Brain pericyte (primary cell): ENCODE measurements at places on chromosomes 16 and 17.

GRCh38 chr16:10065019-10065418 is 117.2 kb downstream of the GRIN2A start:
- no peak for DNase-seq

- DNase-seq = no peak
Observed at GRCh38 chr17:57502811-57503241, 242.3 kb downstream of the CCDC182 start.

DNA sequence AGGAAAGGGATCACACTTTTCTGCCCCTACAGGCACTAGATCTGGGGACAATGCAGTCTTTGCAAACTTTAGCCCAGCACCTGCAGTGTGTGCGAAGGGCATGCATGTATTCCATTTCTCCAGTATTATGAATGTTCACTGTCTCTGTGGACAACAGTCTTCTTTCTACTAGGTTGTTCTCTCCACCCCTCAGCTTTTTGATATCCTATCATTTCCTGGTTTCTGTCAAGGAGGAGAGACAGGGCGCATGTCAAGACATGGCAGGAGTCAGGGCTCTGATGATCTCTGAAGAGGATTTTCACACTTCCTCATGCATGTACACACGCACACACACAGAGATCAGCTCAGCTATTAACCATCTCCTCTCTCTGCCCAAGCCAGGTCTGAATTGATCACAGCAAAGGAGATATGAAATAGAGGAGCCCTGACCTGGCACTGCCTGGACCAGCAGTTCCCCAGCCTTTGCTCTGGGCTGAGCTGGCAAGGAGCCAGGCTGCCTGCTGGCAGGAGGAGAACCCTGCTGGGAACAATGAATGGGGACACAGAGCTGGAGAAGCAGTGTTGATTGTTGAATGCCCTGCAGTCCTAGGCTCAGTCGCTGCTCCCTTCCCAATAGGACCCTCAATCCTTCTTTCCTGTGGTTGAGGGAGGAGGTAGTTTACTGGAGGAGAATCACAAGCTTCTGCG is 2.6 kb downstream of the GPR179 start:
- no peak for DNase-seq

- no peak for DNase-seq
Observed at GRCh38 chr16:1781758-1782407, 488 bp downstream of the SPSB3 start.

DNA sequence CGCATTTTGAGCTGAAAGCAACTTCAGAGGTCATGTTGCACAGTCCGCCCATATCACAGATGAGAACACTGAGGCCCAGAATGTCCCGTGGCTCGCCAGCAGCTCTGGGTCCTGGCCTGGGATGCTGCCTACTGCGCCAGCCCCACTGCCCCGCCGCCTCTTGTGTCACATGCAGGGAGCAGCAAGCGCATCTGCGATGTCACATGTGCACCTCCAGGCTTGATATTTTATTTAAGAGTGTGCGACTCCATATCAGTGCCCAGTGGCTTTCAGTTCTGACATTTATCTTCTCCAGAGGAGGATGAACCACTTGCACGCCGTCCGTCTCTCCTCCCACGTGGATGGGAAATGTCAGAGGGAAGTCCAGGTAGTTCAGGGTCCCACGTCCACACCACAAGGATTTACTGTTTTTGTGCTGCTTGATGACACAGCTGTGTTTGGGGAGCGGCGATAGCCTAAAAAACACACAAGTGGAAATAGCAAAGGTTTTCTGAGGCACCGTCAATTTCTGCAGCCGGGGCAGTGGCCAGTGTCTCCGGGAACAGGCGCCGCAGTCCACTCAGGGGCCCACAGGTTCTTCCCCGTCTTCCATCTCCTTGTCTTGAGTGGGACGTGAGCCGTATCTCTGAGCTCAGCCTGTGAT is 7.0 kb upstream of the RBFOX3 start:
- no peak for DNase-seq

GRCh38 chr17:67493812-67494211 is 116.7 kb downstream of the PITPNC1 start:
- no peak for DNase-seq

DNA sequence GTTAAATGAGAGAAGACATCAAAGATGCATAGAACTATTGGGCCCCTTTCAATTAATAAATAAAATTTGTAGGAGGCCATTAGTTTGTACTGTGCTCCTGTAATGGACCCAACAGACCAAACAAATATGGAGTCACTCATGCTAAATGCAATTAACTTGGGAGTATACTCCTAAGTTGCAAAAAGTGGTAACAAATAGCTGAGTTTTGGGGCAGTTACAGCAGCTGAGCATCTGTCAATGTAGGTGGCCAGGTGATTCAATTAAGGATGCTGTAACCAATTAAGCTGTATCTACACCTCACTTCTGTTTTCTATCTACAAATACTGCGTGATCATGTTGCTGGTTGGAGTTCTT is 34.9 kb downstream of the WNT9B start:
- no peak for DNase-seq

DNA sequence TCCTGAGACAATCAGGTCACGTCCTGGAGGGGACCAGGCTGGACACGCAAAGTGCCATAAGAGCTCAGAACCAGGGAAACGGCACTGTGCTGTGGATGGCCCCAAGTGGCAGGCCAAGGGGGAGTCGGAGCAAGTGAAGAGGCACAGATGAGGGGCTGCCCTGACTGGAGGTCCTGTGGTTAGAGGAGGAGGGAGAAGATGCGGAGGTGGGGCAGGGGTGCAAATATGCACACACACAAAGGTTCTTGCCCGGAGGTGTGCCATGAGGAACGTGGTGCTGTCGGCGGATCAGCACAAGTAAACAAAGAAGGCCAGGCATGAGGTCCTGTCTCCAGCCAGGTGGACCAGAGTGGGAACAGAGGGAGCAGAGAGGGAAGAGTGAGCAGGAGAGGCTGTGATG is 23.5 kb downstream of the VAC14 start:
- no peak for DNase-seq

GRCh38 chr17:43791589-43791988 is 11.4 kb downstream of the CFAP97D1 start:
- DNase-seq = no peak

DNA sequence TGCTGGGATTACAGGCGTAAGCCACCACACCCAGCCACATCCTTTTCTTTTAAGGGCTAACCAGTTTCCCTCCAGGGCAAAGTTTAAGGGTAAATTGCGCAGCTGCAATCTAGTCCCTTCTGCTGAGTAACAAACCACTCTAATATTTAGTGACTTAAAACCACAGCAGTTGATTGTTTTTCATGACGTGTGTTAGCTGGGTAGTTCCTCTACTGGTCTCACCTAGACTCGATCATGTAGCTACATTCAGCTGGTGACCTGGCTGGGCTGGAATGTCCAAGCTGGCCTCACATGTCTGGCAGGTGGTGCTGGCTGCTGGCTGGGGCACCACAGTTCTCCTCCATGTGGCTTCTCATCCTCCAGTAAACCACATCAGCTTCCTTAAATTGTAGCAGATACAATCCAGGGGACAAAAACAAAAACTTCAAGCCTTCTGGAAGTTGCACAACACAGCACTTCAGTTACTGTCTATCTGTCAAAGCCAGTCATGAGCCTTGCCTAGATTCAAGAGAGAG is 75.5 kb downstream of the GPRC5B start:
- no peak for DNase-seq

GRCh38 chr17:82681547-82681946 is 17.0 kb downstream of the RAB40B start:
- DNase-seq = no peak

DNA sequence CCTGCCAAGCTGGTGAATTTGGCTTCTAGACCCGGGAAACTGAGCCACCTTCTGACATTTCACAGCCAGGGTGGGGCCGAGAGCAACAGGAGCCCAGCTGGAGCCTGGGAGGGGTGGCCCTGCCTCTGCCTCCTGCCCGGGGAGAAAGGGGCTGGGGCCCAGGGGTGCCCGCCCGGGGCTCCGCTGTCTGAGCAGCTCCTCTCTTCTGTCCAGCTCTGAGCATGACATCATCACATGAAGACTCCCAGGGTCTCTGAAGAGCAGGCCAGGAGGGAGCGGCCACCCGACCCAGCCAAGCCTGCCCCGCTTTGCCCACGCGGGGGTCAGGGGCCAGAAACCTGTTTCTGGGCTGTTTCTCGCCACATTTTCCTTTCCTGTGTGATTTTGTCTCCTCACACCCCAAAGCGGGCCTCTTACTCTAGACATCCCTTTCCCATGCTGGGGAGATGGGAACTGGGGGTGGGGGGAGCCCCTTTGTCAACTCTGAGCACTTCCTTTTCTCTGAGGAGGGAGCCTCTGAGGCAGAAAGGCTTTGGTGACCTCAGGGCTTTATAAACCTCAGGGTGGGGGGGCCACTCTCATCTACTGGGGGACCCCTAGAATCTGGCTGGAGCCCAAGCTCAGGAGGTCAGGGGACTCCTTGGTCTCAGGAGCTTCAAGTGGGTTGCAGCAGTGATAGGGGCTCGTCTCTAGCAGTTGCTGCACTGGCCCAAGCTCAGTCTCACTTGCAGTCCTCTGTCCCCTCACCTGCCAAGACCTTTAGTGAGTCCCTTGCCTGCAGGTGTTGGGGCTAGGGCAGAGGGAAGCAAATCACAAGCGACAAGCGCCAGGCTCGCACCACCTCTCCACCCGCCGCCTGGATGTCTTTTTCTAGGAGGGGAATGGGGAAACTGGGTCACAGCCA is 7.6 kb downstream of the UBALD2 start:
- no peak for DNase-seq

DNA sequence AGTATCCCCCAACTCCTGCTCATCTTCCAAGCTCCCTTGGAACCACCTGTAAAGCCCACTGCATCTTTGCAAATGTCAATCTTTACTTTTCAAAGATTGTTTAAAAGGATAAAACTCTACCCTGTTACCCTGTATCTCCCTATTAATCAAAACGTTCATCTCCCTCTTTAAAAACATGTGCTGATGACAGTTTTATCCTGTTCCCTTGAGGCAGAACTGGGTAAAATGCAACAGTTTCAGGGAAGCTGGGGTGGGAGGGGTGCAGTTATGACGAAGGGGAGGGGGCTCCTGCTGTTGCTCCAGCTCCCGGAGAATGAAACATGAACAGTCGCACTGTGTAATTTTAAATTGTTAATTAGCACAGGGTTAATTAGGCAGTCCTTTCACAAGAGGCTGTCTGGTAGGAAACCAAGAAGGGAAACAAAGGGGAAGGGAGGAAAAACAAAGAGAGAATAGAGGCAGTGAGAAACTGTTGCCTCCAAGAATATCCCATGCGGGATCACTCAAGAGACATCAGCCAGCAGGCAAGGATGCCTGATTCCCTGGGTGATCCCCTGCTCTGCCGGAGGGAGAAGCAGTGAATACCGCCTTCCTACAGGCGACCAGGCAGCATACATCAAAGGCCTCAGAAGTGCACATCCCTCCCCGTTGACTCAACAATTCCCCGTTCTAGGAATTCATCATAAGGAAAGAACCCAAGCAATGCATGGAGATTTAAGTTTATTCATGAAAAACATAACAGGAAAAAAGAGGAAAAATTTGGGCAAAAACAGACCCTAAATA is 84.2 kb downstream of the ZFHX3 start:
- no peak for DNase-seq

DNA sequence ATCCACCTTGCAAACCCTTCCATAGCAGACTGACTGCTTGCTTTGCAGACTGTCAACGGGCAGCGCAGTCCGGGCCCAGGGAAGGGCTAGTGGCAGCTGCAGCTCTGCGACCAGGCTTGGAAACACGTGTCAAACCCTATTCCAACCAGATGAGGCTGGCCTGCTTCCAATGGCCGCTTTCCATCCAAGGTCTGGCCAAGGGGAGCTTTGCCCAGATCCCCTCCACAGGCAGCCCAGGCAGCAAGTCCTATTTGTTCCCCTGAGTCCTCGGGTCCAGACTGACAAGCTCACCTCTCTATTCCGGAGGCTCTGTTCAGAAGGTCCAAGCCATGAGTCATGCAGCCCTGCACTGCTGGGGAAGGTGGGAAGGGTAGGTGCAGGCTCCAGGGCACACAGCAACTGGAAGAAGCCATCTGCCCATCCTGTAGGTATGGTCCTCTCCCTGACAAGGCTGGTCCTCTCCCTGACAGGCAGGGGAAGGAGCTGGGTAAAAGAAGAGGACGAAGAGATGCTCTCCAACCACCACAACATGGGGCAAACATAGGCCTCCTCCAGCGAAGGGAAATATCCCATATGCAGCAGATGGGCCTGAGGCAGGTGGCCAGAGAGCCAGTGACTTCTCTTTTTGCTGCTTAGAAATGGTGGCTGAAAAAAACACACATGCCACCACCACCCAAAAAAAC is 22.6 kb upstream of the AXIN2 start:
- DNase-seq = no peak

GRCh38 chr17:18111330-18111971 is 2.9 kb downstream of the MYO15A start:
- DNase-seq = no peak

GRCh38 chr16:22103441-22103840 is 11.1 kb downstream of the VWA3A start:
- no peak for DNase-seq

GRCh38 chr16:62805221-62805857 is 769.1 kb upstream of the CDH8 start:
- DNase-seq = no peak

GRCh38 chr16:15723808-15724207 is 73.8 kb downstream of the NDE1 start:
- no peak for DNase-seq

- DNase-seq = no peak
Observed at GRCh38 chr16:25925421-25925820, 233.7 kb downstream of the HS3ST4 start.

DNA sequence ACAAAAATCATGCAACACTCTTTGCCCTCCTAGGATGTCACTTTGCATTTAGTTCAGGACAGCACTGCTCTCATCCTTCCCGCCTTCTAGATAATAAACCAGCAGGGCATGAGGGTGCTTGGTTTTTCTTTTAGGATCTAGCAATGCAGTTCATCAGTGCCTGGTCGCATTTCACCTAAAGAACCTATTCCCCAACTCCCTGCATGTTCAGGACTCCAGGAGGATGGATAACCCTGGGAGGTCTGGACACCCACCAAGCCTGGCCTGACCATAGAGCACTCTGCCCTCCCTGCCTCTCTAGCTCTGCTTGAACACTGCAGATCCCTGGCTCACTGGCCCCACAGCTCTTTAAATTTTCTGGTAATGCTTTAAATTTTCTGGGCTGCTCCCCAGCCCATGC is 2.6 kb downstream of the SLFN12 start:
- no peak for DNase-seq

GRCh38 chr17:80967404-80967872 is 24.2 kb upstream of the CHMP6 start:
- DNase-seq = no peak

DNA sequence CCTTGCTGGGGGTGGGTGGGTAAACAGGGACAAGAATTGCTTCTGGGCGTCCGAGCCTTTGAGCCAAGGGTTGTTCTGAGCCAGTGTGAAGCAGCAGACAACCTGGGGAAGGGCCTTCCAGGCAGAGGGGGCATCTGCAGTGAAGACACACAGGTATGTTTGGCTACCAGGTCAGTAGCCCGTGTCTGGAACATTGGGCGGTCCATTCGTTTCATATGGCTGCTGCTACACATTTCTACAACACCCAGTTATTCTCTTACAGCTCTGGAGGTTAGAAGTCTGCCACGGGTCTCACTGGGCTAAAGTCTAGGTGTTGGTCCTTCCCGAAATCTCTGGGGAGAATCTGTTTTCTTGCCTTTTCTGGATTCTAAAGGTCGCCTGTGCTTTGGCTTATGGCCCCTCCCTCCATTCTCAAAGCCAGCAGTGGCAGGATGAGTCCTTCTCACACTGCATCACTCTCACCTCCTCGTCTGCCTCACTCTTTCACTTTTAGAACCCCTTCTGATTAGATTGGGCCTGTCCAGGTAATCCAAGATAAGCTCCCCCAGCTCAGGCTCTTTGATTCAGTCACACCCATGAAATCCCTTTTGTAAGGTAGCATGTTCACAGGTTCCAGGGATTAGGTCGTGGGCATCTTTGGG is 136.1 kb downstream of the CLEC16A start:
- DNase-seq = no peak
